Chondrocyte (in vitro differentiated cells): ENCODE measurements at places on chromosomes 3 and 15. TPM values are rescaled to one million over a fixed set of nuclear protein-coding genes. Genes with fewer than 3 reads are reported as not detected.

P2RY14 gene
- total RNA-seq = not detected in 3 replicates

ABHD2 gene
- 50.0 to 58.5 TPM (median 50.5 TPM) in 3 replicates for total RNA-seq

TMEM212 gene
- total RNA-seq = not detected in 3 replicates

PARP6 gene
- 72.4 to 73.1 TPM (median 72.5 TPM) in 3 replicates for total RNA-seq

GRK7 gene
- not detected in 3 replicates for total RNA-seq
